ENCODE measurements at places on chromosomes 12 and 14.
A peak's percentile ranks its signal among the peaks of the same experiment; 100 is the strongest.

- DNase-seq = no peak
Measured at GRCh38 chr12:1655225-1655788, 26.3 kb downstream of the WNT5B start.

DNA sequence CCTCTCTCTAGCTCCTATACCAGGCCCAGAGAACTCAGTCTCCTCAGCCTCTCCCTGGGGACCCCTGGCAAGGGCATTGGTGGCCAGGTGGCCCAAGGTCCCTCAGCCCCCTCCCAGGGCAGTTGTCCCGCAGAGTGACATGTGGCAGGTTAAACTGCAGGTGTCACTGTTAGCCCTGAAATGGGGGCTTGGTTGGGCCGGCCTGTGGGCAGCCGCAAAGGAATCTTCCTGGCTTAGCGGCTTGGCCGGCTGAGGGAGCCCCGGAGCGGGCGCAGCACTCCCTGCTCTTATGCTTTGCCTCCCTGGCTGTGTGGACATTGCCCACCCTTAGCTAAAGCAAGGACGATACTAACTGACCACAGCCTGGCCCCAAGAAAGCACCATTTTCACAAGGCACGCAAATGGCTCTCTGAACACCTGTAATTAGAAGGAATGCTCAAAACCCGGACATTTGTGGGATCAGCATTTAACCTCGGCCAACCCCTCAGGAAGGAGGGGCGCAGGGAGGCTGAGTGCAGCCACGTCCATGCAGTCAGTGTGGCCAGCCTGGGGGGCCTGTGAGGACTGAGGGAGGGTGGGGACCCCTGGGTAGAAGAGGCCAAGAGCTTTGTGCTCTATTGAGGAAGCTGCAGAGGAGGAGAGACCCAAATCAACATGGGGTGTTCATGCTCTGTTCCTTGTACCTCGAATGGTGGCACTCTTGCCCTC is 82.2 kb downstream of the PAPOLA start:
- peak; percentile 11 for DNase-seq

- no peak for DNase-seq
Measured at GRCh38 chr12:78406828-78407227, 457.7 kb upstream of the SYT1 start.

DNA sequence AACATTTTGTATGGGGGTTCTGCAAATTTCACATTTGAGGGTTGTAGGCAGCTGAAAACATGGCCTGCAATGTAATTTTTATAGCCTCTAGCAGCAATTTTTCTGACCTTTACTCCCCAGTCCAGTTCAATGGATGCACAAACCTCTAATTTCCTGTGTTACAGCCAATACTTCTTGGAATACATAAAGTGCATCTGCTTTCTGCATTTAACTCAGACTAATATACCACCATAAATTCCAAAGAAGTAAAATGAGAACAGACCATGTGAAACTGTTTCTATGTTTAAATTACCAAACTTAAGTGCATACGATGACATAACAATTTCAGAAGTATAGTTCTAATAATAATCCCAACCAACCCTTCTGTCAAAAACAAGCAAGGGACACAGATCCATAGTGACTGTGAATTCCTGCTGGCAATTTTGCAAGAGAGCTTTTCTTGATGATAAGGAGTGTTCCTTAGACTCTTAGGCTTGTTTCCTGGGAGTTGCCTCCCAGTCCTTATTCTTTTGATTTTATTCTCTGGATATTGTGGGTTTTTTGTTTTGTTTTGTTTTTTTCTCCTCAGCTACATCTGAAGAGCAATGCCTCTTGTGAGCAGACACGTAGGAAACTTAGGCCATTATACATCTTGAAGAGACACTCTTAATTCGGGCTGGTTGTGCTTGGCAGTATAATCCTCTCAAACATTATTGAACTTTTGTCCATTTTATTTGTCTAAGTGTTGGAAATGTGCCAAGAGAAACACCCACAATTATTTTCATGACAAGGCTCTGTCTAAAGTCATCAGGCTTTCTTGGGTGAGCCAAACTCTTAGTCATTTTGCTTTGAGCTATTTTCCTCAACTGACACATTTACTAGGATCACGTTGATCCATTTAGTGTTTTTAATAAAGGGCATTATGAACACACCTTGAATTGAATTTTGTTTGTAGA is 51.3 kb upstream of the RERGL start:
- no peak for DNase-seq

DNA sequence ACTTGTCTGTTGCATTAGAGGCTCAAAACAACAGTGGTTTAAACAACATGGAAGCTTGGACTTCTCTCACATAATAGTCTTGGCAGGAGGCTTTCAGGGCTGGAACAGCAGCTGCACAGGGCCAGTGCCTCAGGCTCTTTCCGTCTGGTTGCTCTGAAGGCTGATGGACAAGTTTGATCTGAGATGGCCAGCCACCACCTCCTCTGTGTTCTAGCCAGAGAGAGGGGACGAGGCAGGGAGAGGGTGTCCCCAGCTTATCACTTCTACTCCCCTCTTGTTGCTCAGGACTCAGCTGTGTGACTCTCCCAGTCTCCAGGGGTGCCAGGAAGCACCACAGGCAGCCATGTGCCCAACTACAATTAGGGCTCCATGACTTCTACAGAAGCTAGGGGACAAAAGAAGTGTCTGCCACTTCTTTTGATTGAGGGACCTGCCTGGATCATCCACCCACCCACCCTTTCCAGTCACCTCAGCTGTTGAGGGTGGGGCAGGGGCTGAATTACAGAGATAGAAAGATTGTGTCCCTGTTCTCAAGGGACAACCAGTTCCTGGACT is 46.6 kb downstream of the SMIM41 start:
- no peak for DNase-seq

DNA sequence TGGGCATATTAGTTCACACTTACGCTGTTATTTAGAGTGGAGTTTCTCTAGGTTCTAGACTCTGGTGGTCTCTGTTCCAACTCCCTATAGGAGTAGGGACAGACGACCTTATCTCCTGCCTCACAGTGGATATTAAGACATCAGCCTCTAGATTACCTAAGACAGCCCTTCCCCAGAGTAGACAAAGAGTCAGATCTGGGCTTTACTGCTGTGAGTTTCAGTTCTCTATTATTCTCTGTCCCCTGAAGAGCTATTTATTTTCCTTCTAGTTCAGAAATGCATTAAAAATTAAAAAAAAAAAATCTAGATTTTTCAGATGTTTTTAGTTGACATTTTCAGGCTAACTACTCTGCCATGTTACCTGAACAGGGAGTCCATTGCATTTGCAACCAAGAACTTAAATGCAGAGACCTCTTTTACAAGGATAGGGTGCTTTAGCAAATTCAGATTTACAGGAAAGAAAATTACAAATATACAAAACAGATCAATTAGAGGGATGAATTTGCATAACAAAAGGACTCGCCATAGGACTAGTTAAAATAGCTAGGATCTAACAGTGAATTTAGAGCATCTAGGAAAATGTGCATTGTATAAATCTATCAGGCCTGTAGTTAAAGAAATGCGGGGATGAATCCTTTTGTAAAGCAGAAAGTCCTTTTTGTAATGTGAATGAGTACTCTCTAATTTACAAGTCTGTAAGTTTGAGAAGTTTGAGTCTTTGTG is 381.4 kb downstream of the APAF1 start:
- no peak for DNase-seq

GRCh38 chr14:65290830-65291229 is 121.7 kb upstream of the FUT8 start:
- no peak for DNase-seq

DNA sequence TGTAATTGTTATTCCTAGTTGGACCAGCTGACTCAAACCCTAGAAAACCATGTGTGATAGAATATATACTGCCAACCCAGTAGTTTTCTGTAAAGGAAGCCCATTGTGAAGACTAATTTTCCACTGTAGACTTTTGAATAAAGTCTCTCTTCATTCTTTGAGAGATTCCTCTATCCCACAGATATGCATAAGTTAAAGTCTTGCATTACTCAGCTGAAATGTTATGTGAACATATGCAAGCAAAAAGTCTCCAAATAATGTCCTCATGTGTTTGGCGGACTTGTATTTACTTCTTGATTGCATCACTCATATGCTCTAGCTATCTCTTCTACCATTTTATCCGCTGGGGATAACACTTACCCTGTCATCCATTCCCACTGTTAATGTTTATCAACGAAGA is 35.1 kb upstream of the OTOGL start:
- no peak for DNase-seq

DNA sequence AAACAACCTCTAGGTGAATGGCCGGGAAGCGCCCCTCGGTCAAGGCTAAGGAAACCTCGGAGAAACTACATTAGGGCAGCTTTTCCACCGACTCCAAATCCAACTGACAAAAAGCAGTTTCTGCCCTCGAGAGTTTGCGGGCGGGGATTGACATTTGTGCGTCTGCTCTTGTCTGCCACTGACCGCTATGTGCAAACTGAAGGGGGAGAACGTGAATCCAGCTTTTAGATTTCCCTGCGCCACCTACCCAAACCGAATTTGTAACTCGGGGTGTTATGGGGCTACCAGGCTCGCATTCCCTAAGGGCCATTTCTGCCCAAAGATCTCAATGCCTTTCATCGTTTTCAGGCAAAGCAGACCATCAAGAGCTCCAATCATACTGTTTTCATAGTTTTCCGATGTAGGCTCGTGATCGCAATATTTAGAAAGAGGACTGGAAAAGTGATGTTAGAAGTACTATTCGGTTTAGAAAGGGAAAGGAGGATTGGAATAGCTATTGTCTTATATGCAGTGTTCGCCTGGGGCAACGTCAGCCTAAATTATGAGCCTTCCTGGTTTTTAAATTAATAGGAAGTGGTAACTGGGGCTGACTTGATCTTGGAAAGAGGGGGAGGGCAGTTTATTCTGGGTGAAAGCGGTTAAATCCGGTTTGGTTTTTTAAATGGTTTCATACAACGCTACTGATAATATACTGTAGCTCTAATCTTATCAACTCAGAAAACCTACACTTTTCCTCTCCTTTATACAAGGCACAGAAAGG is 45.4 kb downstream of the BCAT1 start:
- no peak for DNase-seq

- no peak for DNase-seq
Measured at GRCh38 chr12:121534495-121535148, 46.2 kb downstream of the KDM2B start.

- no peak for DNase-seq
Measured at GRCh38 chr14:33636716-33637115, 314.2 kb downstream of the EGLN3 start.

- DNase-seq = no peak
Measured at GRCh38 chr14:52307905-52308304, 6.2 kb upstream of the PTGER2 start.

- no peak for DNase-seq
Measured at GRCh38 chr12:3680919-3681594, 71.9 kb downstream of the CRACR2A start.

DNA sequence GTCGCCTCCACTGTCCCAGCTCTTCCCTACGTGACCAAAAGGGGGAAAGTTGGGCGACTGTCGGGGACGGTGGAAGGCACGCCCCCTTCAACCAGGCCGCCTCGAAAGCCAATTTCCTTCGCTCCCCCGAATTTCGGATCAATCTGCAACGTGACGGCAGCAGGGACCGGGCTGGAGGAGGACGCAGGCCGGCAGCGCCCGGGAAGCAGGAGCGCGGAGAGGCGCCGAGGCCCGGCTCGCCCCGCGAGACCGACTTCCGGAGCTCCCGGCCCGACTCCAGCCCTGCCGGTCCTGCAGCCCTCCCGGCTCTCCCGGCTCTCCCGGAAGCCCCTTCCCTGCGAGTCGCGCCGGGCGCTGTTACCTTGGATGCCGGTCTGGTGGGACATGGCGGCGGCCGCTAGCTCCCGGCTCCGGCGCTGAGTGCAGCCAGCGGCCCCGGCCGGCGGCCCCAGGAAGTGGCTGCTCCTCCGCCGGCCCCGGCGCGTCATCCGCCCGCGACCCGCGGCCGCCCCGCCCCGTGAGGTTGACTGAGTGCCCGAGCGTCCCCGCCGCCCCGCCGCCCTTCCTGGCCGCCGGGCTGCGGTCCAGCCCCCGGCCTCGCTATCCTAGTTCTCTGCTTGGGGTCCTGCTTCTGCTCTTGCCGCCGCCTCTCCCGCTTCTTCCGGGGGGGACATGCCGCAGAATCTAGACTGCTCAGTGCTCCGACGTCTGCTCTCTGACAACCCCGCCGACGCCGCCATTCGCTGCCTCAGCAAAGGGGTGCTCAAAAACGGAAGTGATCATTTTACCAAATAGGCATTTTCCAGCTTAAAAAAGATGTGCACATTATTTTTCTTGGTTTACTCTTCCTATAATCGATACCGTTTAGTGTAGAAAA is at the start of gene TWF1:
Gene TWF1 (minus strand): TSS at position 458 of the 877 bp plus-strand sequence. CDS start 72 bp downstream, at position 386.
- peak; percentile 2 for DNase-seq

DNA sequence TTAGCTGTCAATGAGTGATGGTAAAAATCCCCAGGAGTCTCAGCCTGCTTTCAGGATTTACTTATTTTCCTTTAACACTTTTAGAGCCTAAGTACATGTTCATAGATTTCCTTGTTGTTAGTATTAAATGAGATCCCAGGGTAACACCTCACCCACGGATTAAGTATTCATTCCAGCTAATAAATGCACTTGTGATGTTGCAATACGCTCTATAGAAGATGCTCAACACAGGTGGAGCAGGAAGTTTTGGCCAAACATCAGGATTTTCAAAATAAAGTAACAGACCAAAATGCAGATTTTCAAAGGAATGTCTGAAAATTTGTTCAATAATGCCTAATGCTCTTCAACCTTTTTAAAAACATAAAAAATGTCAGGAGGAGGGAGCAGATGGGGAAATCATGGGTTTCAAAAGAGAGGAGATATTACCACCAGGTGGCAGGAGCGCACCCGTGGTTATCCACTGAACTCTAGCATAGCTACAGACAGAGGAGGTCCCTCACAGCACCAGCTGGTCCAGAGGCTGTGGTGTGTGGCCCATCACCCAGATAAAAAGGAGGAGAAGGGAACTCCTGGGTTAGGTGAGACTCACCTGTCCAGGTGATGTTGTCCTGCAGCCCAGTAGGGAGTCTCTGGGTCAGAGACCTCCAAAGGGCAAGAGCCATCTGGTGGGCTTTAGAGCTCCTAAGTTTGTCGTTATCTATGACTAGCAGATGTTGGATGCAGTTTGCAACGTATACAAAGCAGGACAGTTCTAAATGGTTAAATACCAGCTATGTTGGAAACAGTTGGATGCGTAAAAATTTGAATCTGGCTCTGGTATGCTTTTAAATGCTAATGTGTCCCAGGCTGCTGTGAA is 1158.4 kb upstream of the TMEM132C start:
- DNase-seq = no peak

DNA sequence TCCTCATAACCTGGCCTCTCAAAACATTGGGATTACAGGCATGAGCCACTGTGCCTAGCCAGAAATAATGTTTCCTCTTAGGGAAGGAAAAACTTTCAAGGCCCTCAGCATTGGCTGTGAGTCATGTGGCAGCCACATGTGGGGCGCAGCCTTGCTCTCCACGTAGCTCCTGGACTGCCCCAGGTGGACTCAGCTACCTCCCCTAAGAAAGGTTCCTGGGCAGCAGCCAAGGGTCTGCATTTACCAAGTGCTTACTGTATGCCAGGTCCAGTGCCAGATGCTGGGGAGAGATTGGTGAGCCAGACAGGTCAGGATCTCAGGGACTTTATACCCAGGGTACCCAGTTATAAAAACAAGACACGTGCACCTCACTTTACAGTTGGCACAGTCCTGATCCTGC is 3.7 kb upstream of the TRPV4 start:
- no peak for DNase-seq

DNA sequence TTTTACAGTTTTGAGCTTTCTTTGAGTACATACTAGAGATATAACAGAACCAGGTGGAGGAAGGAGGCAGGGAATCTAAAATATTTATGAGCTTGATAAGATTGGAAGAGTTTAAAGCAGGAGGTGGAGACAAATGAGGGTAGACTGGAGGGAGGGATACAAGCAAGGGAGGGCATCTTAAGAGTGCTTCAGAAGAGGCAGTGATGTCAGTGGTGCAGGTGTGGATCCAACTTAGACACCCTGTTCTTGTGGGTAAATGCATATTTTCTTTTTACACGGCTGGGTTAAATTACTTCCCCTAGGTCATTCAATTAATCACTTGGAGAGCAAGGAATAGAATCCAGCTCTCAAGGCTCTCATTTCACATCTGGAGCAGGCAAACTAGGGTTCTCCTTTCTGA is 146.1 kb upstream of the LRIG3 start:
- no peak for DNase-seq

Measured in DMS 273 treated with DMSO at 0.1 percent for 48 hours (cell line).